SK-N-SH (cell line): ENCODE measurements at places on chromosomes 5 and 9.

DNA sequence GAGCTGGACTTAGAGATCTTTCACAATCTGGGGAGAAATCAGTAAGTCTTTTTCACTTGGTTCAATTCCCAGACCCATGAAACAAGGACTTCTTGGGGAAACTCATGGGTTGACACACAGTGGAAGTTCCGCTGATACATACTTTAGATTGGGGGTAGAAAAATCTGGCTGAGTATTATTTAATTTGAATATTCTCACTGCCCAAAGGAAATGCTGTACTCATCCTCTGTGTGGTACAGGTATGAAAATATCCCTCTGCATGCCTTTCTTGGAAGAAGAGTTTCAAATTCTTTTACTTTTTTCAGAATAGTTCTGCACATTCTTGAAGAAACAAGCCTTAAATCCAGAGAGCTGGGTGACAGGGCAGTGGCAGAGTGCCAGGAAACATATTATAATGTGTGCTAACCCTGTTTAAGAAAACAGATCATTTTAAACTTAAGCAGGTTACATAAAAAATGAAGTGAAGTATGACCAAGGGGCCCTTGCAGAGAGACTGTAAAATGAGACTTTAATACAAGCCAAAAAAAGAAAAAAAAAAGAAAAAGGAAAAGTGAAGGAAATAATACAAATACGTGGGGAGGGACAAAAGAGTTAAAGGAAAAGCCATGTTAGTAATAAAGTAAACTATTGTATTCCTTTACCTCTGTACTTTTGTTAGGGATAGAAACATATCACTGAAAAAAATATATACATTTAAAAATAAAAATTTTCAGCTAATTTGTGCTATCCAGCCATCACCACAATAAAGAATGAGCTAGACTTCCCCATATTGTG is 173.4 kb upstream of the NR3C1 start:
- H3K4me1 ChIP-seq, result 0 out of 2 replicates have a peak, but pooled peaks cover 13% of the 10 kb centered on the region
- H3K27me3 ChIP-seq, result no peaks in the 10 kb centered on the region
- H3K36me3 ChIP-seq, result no peaks in the 10 kb centered on the region
- H3K4me3 ChIP-seq, result no peak overlapping the region
- no peak for DNase-seq
- H3K27ac ChIP-seq, result peak overlapping the region; percentile 60

DNA sequence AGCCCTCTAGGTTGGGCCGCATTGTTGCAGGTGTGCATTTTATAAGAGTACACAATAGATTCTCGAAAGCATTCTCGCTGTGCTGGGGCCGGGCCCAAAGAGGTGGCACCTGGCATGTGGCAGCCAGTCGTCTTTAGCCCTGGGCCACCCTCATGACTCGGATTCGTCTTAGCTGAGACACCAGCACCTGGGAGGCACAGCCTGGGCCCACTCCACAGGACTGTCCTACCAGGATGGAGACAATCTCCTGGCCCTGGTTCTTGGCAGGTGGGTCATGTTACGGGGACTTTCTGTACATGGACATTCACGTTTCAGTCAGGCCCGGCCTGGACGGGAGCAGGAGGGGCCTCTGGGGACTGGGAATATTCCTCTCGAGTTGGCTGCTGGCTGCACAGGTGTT is 212.5 kb downstream of the FANCC start:
- H3K4me3 ChIP-seq, result no peak overlapping the region
- H3K36me3 ChIP-seq, result peaks cover 19% of the 10 kb centered on the region
- no peak overlapping the region for H3K27ac ChIP-seq
- DNase-seq, result no peak
- H3K27me3 ChIP-seq, result no peaks in the 10 kb centered on the region

GRCh38 chr5:67050125-67050524 is 146.5 kb downstream of the CD180 start:
- H3K27ac ChIP-seq, result no peak overlapping the region
- no peaks in the 10 kb centered on the region for H3K4me1 ChIP-seq
- no peak overlapping the region for H3K4me3 ChIP-seq
- no peaks in the 10 kb centered on the region for H3K36me3 ChIP-seq
- H3K27me3 ChIP-seq, result no peaks in the 10 kb centered on the region

DNA sequence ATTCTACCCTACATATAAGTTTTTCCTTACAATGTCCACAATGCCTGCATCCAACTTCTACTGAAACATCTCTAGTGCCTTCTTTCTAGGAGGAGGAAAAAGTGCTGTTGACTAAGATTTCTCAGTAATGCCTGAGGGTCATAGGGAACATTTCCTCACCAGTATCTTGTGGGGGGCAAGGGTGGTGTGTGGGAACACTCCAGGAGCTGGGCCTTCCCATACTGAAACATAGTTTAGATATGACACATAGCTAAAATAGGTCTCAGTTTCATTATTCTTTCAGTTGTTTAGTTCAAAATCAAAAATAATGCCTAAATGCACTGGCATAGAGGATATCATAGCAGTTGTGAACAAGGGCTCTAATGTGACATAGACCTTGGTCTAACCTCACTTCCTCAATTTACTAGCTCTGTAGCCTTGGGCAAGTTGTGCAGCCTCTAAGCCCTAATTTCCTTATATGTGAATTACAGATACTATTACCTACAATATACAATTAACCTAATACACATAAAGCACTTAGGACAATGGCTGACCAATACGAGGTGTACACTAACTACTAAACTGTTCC is 66.1 kb downstream of the HAPLN1 start:
- H3K36me3 ChIP-seq, result no peaks in the 10 kb centered on the region
- no peak for DNase-seq
- H3K4me3 ChIP-seq, result no peak overlapping the region

GRCh38 chr9:109813829-109814228 is 33.8 kb downstream of the PALM2AKAP2 start:
- no peaks in the 10 kb centered on the region for H3K36me3 ChIP-seq
- H3K27me3 ChIP-seq, result no peaks in the 10 kb centered on the region
- DNase-seq, result no peak
- H3K27ac ChIP-seq, result no peak overlapping the region
- H3K4me3 ChIP-seq, result no peak overlapping the region

DNA sequence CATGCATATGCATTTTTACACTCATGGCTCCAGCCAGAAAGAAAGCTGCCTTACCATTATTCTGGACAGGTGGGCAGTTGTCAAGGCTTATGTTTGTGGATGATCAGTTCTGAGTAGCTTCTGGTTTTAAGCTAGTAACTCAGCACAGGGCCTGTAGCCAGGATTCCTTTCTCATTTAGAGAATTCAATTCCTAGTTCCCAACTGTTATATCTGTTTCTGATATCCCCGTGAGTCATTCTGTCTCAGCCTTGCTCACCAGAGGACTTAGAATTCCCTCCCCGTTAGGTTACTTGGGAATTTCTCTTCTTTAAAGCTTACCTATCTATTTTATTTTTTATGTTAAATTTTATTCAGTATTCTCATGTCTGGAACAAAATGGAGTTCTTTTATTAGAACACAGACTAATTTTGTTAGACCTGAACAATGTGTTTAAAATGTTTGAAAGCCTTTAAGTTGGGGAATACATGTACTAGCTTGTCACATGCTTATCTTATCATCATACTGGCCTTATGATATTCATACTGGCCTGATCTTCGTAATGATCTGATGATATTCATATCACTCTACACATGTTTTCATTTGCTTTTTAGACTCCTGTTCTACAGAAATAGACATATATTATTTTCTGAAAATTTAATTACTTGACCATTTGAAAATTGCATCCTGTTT is 47.1 kb downstream of the CAST start:
- no peaks in the 10 kb centered on the region for H3K27me3 ChIP-seq
- peak overlapping the region; percentile 25 for H3K27ac ChIP-seq
- peaks cover 18% of the 10 kb centered on the region; the same call in 1 of the 2 replicates for H3K4me1 ChIP-seq
- no peak for DNase-seq
- no peaks in the 10 kb centered on the region for H3K36me3 ChIP-seq
- no peak overlapping the region for H3K4me3 ChIP-seq

DNA sequence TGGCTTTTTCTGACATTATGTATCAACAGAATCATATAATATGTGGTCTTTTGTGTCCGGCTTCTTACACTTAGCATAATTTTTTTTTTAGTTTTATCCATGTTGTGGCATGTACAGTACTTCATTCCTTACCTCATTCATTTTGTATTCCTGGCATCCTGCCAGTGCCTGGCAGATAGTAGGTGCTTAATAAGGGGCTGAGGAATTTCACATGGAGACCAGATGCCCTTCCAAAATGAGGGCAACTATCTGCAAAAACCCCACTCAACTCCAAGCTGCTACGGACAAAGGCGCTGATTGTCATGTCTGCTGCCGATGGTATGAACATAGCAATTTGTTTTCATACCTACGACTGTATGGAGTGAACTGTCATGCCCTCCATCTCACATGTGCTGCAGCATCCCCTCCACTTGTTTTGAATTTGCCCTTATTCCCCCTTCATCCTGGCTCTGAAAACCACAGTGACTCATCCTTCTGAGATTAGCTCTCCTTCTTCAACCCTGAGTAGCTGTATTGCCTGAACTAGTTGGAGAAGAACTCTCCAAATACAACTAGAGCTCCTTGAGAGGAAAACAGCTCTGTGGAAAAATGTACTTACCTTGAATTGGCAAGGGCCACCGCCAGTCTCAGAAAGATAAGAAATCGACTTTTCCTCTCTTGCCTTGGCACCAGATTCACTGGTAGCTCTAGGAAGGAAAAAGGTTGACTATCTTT is 41.3 kb upstream of the FOXE1 start:
- H3K27me3 ChIP-seq, result no peaks in the 10 kb centered on the region; the same call in 1 of the 2 replicates
- no peaks in the 10 kb centered on the region for H3K4me1 ChIP-seq
- no peak overlapping the region for H3K4me3 ChIP-seq
- H3K36me3 ChIP-seq, result no peaks in the 10 kb centered on the region
- H3K27ac ChIP-seq, result no peak overlapping the region

GRCh38 chr9:89661956-89662717 is 57.3 kb downstream of the GADD45G start:
- H3K27me3 ChIP-seq, result no peaks in the 10 kb centered on the region
- DNase-seq, result peak; percentile 96
- peaks cover 50% of the 10 kb centered on the region for H3K4me1 ChIP-seq
- peak overlapping the region; percentile 12; the same call in 1 of the 2 replicates for H3K4me3 ChIP-seq
- no peaks in the 10 kb centered on the region for H3K36me3 ChIP-seq
- no peak overlapping the region for H3K27ac ChIP-seq

DNA sequence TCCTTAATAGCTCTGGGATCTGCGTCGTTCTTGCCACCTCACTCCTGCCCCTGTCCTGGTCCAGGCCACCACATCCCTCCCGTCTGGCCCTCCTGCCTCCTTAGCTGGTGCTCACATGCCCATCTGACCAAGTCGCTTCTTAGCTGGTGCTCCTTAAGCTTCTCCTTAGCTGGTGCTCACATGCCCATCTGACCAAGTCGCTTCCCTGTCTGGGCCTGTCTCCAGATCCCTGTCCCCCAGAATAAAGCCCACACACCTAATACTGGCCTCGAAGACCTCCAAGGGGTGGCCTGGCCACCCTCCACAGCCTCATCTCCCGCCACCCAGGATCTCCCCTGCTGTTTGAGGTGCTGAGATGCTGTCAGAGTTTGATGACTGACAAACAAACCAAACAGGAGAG is 31.4 kb upstream of the TTLL11 start:
- DNase-seq, result no peak
- H3K4me3 ChIP-seq, result no peak overlapping the region
- no peaks in the 10 kb centered on the region for H3K36me3 ChIP-seq
- H3K27me3 ChIP-seq, result no peaks in the 10 kb centered on the region

DNA sequence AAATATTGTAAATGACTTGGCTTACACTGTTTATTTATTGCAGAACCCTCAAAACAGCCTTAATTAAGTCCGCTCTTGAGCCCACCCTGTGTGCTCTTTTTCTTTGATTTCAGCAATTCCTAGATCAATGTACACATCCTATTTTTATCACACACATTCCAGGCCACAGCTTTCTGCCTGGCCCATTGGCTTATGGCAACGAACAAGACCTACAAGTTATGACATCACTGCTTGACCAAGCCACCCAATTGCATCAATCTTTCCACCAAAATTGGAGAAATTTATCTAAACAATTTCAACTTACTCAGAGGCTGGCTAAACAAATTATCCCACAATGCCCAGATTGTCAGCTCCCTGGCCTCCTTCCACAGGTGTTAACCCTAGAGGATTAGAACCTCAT is 158.4 kb downstream of the CPLANE1 start:
- DNase-seq, result no peak
- no peaks in the 10 kb centered on the region for H3K27me3 ChIP-seq
- peaks cover 17% of the 10 kb centered on the region for H3K36me3 ChIP-seq
- no peak overlapping the region for H3K4me3 ChIP-seq

DNA sequence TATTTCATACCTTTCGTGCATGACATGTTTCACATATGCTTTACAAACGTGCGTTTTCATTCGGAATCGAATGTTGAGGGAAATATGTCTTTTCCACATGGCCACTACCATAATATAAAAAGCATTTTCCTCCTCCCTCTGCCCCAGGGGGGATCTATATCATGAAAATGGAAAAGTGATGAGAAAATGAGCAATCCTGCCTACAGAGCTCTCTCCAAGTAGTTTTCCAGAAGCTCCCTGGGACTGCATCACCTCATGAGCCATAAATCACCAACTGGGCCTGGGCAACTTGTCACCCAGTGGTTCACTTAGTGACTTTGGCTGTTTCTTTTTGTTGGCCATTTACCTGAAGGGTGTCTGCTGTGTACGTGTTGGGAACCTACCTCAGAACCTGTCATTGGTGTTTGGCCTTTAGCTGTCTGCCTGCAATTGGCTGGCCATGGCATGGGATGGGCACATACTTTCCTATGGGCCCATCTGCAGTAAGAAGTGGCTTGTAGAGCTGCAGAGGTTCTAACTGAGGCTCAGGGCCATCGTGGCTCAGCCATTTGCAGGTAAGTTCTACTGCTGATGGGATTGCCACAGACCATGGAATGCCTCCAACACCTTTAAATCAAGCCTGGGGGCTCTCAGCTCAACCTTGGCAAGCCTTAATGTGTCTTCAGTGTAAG is 9.5 kb upstream of the TIFAB start:
- H3K4me1 ChIP-seq, result peaks cover 3% of the 10 kb centered on the region; the same call in 1 of the 2 replicates
- H3K27me3 ChIP-seq, result peaks cover 69% of the 10 kb centered on the region
- DNase-seq, result no peak
- H3K27ac ChIP-seq, result no peak overlapping the region
